ENCODE measurements at places on chromosomes 1 and 21.

DNA sequence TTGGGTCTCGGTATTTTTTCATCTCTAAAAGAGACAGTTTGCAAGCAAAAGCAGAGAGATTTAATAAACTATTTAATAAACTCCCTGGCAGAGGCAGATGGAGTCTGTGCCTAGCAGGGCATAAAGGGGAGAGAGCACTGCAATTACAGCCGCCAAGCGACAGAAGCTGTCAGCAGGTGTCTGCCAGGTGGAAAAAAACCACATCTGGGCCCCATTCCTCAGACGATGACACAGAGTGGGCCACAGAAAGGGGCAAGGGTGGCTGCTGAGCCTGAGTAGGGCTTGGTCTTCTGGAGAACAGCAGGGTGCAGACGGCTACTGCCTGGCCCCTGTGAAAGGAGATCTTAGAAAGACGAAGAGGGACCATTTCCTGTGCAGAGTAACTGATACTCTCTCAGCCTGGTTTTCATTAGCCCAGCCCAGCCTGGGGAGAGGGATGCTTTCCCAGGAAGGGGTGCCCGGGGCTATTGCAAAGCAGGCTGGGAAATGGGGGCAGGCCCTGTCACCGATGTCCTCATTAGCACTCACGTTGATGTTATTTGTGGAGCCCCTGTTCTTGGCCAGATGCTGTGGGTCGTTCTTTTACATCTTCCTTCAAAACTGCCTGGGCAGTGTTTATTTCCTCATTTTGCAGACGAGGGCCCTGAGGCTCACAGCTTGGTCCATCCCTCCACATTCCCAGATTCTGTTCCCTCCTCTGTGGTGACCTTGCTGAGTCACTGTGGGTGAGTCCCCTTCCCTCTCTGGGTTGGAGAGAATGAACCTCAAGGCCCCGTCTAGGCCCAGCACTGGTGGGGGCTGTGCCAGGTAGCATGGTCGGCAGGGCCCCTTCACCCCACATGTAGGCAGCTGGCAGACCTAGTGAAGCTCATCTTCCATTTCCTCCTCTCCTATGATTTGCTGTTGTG lies 472.7 kb downstream of the PTPRU start:
- no peak for DNase-seq

- no peak for DNase-seq
These were observed 20.3 kb downstream of the CD1B start for GRCh38 chr1:158311066-158311465.

DNA sequence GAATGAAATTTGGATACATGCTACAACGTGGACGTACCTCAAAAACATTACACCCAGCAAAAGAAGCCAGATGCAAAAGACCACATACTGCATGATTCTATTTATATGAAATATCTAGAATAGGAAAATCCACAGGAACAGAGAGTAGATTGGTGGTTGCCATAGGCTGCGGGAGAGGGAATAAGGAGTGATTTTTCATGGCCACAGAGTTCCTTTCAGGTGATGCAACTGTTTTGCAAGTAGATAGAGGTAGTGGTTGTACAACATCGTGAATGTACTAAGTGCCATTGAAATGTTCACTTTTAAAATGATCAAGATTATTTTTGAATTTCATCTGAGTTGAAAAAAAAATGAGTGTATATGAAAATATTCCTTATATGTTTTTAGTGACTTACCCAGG lies 115.3 kb upstream of the RUNX1 start:
- no peak for DNase-seq

- DNase-seq: peak; percentile 89
These were observed at the start of gene SNIP1 for GRCh38 chr1:37553927-37554808. TSS of gene SNIP1 (minus strand) at chr1:37554293. CDS start at chr1:37554229, 64 bp downstream.

DNA sequence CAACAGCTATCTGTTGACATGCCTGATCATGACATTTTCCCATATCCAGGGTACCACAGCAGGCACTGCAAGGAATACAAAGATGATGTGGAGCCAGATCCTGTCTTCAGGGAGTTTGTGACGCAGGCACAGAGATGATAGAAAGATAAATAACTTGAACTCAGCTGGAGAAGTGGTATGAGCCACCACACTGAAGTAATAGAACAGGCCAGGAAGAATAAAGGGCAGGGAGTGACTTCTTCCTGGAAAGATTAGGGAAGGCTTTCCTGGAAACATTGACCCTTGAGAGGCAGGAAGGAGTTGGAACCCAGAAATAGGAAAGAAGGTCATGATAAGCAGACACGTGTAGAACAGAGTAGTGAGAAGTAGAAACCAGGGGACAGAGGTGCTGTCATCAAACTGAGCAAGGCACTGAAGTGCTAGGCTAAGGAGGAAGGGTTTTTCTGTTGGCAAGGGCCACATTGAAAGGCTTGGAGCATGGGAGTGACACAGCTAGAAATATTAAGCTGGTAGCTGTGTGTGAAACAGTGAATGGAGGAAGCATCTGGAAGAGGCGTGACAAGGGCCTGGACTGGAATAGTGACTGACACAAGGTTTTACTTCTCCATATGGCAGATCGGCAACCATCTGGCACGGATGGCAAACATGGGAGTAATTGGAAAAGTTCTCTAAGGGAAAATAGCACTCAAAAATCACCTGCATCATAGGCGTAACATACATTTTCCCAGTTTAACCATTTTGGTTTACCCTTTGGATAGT lies 68.4 kb downstream of the AK5 start:
- DNase-seq: no peak

DNA sequence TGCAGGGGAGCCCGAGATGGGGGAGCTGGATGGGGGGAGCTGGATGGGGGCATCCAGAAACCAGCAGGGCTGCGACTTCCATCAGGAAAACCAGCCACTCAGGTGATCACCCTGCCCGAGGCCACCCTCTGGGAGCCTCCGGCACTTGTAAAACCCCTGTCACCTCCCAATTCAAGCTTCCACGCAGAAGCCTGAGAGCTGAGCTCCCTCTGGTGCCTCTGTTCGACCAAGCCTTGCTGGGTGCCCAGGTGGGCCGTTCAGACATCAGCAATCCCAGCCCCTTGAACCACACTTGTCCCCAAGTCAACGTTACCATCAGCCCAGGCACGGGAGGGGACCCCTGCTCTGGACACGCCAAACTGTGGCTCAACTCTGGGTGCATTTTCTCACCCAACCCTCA lies 59.6 kb downstream of the MEGF6 start:
- DNase-seq: no peak

DNA sequence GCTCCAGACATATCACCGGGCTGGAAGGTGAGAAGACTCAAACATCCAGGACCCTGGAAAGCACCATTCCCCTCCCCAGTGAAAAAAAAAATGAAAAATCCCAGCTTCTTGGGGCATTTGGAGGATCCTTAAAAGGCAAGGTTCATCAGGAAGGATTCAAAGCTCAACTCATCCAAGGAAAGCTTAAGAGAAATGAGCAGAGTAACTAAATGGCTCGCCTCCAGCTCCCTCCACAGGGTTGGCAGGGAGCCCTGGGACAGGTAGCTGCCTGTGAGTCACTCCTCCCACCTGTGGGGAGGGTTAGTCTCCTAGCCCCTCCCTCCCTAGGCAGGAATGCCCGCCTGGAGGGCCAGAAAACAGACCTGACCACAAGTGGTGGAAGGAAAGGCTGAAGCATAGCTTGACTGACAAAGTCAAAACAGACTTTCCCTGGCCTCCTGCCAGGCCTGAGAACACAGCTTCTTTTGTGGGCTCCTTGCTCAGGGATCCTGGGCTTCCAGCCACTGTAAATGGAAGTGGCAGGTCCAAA lies 712 bp upstream of the LAMB3 start:
- DNase-seq: no peak

DNA sequence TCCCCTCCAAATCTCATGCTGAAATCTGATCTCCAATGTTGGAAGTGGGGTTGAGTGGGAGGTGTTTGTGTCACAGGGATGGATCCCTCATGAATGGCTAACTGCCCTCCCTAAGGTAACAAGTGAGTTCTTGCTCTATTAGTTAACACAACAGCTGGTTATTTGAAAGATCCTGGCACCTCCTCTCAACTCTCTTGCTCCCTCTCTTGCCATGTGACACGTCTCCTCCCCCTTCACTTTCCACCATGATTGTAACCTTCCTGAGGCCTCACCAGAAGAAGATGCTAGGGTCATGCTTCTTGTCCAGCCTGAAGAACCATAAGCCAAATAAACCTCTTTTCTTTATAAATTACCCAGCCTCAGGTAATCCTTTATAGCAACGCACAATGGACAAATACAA lies 28.5 kb downstream of the DENND2C start:
- DNase-seq: no peak

- no peak for DNase-seq
These were observed 9.4 kb downstream of the COL6A1 start for GRCh38 chr21:45990741-45991605.

DNA sequence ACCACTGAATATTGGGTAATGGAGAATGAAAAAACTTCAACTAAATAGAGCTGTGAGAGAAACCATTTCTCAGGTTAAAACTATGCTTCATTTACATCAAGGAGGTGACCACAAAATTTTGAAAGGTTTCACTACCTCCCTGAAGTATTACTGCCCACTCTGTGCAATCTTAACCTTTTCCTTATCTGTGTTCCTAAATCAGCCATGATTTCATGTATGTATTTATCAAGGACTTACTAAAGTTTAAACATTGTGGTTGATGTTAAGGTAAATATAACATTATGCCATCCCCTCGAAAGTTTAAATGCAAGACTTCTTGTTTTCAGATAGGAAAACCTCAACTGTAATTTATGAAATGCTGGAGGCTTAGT lies 84.4 kb downstream of the CLEC20A start:
- no peak for DNase-seq

DNA sequence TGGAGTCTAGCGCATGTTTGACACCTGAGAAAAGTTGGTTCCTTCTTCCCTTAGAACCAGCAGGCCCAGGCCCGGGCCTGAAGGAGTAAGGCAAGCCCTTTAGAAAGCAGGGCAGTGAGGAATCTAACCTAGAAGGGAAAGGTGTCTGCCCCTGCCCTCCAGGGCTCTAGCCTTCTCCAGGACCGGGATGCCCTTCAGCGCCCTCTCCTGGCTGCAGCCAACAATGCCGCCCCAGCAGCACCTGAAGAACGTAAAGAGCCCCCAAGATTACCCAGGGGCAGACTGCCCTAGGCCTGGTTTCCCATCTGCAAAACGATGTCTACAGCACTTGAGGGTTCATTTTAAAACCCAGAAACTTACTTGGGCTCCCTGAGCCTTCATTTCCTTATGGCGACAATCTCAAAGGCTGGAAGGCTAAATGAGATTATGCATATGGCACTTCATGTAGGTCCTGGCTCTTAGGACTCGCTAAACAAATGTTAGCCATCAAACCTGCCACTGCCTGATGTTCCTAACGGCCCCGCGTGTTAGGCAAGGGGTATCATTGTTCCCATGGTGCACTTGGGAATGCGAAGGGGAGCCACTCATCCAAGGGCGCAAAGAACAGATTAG lies 106.7 kb upstream of the KLHDC7A start:
- DNase-seq: no peak

- DNase-seq: no peak
These were observed 12.7 kb upstream of the HEYL start for GRCh38 chr1:39652105-39652504.

GRCh38 chr1:87329051-87329525 lies 408 bp downstream of the LMO4 start:
- no peak for DNase-seq

- DNase-seq: no peak
These were observed 3.9 kb downstream of the PSMB2 start for GRCh38 chr1:35637401-35637809.

DNA sequence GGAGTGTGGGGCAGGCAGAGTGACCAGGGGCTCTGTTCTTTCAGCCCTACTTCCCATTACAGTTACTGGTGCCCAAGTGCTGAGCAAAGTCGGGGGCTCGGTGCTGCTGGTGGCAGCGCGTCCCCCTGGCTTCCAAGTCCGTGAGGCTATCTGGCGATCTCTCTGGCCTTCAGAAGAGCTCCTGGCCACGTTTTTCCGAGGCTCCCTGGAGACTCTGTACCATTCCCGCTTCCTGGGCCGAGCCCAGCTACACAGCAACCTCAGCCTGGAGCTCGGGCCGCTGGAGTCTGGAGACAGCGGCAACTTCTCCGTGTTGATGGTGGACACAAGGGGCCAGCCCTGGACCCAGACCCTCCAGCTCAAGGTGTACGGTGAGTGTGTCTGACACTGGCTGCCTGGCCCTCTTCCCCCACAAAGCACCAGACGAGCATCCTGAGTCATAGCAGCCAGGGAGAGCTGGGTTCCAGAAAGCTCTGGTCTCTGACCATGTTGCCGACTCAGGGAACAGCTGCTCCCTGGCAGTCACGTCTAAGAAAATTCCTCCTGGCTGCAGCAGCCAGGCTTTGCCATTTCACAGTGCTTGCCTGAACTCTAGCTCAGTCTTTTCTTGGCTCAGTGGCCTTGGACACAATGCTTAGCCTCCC lies 3.3 kb downstream of the SLAMF8 start:
- DNase-seq: no peak

- DNase-seq: no peak
These were observed 189.2 kb upstream of the VAMP3 start for GRCh38 chr1:7581754-7582459.

DNA sequence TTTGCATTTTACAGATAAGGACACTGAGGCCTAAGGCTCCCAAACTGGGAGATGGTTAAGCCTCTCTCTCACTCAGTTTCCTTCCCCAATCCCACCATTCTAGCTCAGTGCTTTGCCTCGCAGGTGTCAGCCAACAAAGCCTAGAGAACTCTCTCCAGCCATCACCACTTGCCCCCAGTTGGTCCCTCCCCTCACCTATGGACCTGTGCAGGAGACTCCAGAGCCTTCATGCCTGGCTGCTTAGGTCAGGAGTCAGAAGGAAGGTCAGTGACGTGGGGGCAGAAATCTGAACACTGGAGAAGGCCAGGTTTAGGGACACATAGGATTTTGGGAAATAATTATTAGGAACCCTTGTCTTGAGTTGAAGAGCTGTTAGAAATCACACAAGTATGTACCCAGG lies 295.3 kb downstream of the PTPRU start:
- DNase-seq: no peak

GRCh38 chr21:29072873-29073221 lies 601 bp downstream of the CCT8 start:
- DNase-seq: no peak

DNA sequence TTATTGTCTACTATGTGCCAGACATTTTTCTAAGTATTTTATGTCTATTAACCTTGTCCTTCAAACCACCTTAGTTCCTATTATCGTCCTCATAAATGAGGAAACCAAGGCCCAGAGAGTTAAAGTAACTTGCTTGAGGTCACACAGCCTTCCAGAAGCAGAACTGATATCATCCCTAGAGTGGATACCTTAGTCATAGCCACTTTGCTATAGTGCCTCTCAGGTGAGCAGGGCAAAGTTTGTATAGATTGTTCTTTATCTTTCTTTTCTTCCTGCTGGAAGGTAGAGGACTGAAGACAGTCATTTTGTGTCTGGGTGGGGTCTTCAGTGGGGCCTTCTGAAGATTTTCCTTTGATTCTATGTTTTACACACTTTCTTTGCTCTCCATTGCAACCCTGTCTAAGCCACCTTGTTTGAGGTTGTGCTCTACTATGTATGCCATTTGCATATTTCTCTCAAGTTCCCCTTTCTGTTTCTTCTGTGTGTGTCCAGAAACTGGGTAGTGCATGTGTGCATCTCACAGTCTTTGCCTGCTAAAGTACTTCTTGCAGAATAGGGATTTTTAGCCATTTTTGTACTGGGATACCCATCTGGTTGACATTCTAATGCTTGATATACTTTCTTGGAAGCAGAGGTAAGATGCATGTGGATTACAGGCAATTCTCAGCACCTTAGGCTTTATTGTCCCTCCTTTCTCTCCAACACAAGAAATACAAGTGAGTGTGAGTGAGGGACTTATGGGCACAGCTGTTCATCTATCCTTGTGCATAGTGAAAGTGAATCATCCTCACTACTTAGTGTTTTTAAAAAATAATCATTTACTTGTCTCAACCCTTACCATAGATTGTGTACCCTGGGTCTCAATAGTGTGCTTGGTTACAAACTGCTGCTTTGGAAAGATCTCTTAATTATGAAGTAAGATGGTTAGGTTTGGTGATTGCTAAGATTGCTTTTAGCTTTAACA lies 207.6 kb upstream of the HMCN1 start:
- DNase-seq: no peak
